ENCODE measurements at places on chromosomes 16 and 17. TPM values are rescaled to one million over a fixed set of nuclear protein-coding genes. Genes with fewer than 3 reads are reported as not detected.

Gene PPL
- not detected for total RNA-seq

Gene SOCS1
- 76.2 TPM for total RNA-seq

Gene BEAN1
- not detected for total RNA-seq

Gene GRIN2A
- 1.5 TPM for total RNA-seq

Gene SRCIN1
- total RNA-seq: 0.24 TPM

Gene TSR1
- 46.4 TPM for total RNA-seq

Gene RFNG
- 18.7 TPM for total RNA-seq

Gene KRT31
- not detected for total RNA-seq

Gene PLA2G10
- not detected for total RNA-seq

Gene TMEM114
- not detected for total RNA-seq

Gene CMTM1
- 0.95 TPM for total RNA-seq

Gene PRKAR1A
- total RNA-seq: 272 TPM

Gene TSPAN10
- total RNA-seq: 0.95 TPM

Gene ZNF771
- total RNA-seq: 5.2 TPM

Gene ACAP1
- 328 TPM for total RNA-seq

Gene MMP28
- 0.59 TPM for total RNA-seq

Gene CLCN7
- total RNA-seq: 127 TPM

Gene DLX4
- 0.42 TPM for total RNA-seq

Gene EFCAB5
- total RNA-seq: 1.9 TPM

Gene ATP6V0A1
- total RNA-seq: 71.5 TPM
